ENCODE measurements at places on chromosomes 3 and 15.

- no peak for DNase-seq
These were observed 33.0 kb upstream of the BCL2A1 start for GRCh38 chr15:80003934-80004472.

GRCh38 chr3:89173546-89173945 is 66.1 kb downstream of the EPHA3 start:
- DNase-seq: no peak

- DNase-seq: no peak
These were observed 311.1 kb downstream of the ZPLD1 start for GRCh38 chr3:102745881-102746280.

DNA sequence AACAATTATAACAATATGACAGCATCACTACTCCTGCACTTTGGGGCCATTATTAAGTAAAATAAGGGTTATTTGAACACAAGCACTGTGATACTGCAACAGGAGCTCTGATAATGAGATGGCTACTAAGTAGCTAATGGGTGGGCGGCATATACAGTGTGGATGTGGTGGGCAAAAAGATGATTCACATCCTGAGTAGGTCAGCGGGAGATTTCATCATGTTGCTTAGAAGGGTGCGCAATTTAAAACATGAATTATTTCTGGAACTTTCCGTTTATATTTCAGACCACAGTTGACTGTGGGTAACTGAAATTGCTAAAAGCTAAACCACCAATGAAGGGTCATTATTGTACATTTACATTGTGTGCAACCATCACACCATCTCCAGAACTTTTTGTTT is 42.3 kb downstream of the FBXO22 start:
- DNase-seq: no peak

GRCh38 chr3:160771811-160772459 is 15.9 kb downstream of the PPM1L start:
- DNase-seq: no peak

- DNase-seq: no peak
These were observed 776.3 kb downstream of the TUSC7 start for GRCh38 chr3:117485841-117486240.

GRCh38 chr3:194993896-194994295 is 277.1 kb downstream of the XXYLT1 start:
- DNase-seq: no peak

DNA sequence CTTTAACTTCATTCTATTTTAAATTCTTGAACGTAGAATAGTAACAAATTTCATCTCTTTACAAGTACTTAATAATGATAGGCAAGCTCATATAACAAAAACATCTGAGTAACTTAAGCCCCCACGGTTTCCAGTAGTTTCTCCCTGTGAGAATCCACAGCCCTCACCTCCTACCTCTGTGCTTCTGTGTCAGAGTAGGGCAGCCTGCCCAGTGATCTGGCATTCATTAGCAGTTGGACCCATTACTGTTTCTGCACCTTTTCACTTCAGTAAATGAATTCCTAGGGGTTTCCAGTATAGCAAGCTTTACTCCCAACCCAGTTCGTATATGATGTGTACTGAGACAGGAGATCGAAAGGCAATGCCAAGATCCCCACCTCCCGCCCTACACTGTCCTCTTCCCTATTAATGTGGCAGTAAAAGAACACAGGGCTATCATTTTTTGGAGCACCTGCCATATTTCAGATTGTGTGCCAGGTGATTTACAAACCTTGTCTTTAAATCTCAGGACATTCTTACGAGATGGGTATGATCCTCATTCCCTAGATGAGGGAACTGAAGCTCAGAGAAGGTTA is 40.8 kb downstream of the EIF2AK4 start:
- DNase-seq: no peak

- no peak for DNase-seq
These were observed 394.1 kb upstream of the TBL1XR1 start for GRCh38 chr3:177591379-177591778.

- DNase-seq: no peak
These were observed 2.3 kb downstream of the EIF2AK4 start for GRCh38 chr15:39936187-39936586.

DNA sequence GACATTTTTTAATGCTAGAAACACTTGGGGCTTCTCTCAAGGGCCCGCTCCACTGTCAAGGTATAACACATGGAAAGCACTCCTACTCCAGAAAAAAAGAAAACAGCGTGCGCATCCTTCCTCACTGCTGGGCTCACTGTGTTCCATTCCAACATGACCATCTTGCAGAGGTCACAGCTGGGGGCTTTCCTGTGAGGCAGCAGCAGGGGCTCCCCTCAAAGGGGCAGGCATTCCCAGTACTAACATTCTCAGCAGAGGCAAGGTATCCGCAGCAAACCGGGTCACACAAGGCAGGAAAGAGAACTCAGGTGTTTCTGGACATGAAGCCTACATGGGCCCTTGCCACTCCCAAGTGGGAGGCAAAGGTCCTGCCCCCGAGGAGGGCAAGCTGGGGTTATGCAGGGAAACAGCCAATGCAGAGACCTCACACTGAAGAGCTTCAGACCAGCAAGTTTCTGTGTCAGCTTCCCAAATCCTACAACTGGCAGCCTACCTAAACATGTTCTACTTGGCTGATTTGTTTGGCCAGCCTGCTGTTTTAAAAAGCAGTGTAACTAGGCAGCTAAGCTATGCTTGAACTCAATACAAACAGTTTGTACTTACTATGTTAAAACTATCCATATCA is 6.4 kb downstream of the BDH1 start:
- DNase-seq: no peak

DNA sequence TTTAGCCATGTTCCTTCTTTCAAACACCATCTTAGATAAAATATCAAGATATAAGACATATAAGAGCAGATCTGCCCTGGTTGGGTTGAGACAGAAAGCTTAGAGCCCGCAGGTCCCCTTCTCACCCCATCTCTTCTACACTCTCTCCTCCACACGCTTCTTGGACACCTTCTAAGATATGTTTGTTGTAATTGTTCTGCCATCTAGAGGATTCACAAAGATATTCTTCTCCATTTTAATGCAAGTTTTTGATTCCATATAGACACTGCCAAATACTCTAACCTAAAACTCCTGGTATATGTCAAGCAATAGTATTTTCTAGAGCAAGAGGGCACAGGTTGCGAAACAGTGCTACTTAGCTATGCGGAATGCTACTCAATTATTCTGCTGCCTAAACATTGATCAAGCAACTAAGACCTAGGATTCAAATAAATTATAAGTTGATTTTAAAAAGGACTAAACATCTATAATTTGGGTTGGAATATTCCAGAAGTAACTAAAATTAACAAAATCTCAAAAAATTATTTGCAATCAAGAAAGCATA is 6.8 kb downstream of the CHRM5 start:
- DNase-seq: no peak

- DNase-seq: no peak
These were observed 57.9 kb downstream of the ALCAM start for GRCh38 chr3:105424412-105425152.

DNA sequence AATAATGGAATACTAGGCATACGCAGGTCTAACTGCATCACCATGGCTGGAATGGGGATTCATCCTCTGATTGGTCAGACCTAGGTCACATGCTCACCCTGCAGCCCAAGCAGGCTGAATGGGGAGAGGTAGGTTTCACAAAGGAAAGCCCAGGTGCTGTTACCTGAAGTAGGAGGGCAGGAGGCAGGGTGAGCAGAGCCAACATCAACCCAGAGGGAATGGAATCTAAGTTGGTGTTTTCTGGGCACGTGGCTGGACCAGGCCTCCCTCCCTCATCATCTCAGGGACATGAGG is 6.7 kb upstream of the H1-8 start:
- DNase-seq: no peak

- no peak for DNase-seq
These were observed 47.1 kb upstream of the ADGRG7 start for GRCh38 chr3:100562224-100562857.

- no peak for DNase-seq
These were observed 77.6 kb downstream of the SSR3 start for GRCh38 chr3:156477323-156477722.

Data from stimulated activated CD4-positive, alpha-beta T cell treated with anti-CD3 and anti-CD28 coated beads, Interleukin-12 subunit alpha, Interleukin-12 subunit beta, amount 100 ng/mL, for 24 hours (primary cell).